ENCODE measurements at places on chromosomes 4 and X.

DNA sequence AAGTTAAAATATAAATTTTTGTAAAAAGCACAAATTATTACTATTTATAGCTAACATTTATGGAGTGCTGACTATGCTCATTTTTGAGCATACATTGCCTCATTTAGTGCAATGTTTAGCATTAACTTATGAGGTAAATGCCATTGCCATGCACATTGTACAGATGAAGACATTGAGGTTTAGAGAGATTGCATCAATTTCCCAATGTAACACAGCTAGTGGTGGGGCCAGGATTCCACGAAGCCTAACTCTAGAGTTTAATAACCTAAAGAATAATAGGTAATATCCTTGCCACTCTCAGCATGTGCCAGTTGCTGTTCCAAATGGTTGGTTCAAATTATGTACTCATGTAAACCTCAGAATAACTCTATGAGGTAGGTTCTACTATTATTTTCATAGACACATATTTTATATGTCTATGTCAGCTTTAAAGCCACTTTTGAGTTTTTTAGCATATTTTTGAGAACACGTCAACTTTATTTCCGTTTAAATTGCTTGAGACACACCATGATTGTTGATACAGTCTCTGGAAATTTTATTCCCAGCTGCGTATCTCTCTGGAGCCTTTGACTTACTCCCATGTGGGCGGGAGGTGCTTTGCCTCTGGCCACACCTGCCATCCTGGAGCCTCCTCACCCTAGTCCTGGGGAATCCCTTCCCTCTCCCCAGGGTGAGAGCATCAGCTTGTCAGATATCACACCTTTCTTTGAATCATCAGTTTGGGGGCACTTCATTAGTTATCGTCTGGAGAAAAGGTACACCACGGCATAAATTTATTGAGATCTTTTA lies 10.8 kb upstream of the ADH1A start:
- no peak for DNase-seq

GRCh38 chrX:68995386-68995779 lies 166.6 kb downstream of the EFNB1 start:
- no peak for DNase-seq

GRCh38 chr4:30721185-30722091 lies 1.3 kb downstream of the PCDH7 start:
- DNase-seq = peak; percentile 22

- no peak for DNase-seq
Measured at GRCh38 chr4:151114338-151114737, 14.9 kb downstream of the RPS3A start.

GRCh38 chr4:164701665-164702064 lies 52.3 kb upstream of the SMIM31 start:
- no peak for DNase-seq

GRCh38 chrX:140815868-140816267 lies 106.3 kb downstream of the LINC00632 start:
- no peak for DNase-seq

- DNase-seq = no peak
Measured at GRCh38 chrX:135200297-135200696, 29.1 kb upstream of the CT55 start.

DNA sequence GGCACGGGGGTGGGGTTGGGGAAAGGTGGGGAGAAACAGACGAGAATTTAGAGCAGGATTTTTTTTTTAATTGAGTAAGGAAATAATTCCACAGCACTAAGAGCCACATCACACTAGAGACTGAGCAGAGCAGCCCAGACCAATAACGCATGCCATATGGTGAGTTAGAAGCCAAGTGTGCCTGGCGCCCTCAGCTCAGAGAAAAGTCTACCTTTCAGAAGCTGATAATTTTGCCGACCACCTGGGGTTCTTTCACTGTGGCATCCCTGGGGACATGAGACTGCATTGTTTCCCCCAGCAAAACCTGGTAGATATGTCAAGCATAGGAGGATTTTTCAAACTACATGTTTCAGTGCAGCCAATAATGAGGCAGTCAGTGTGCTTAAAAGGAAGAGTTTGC lies 516.8 kb downstream of the SMARCA1 start:
- DNase-seq = no peak

DNA sequence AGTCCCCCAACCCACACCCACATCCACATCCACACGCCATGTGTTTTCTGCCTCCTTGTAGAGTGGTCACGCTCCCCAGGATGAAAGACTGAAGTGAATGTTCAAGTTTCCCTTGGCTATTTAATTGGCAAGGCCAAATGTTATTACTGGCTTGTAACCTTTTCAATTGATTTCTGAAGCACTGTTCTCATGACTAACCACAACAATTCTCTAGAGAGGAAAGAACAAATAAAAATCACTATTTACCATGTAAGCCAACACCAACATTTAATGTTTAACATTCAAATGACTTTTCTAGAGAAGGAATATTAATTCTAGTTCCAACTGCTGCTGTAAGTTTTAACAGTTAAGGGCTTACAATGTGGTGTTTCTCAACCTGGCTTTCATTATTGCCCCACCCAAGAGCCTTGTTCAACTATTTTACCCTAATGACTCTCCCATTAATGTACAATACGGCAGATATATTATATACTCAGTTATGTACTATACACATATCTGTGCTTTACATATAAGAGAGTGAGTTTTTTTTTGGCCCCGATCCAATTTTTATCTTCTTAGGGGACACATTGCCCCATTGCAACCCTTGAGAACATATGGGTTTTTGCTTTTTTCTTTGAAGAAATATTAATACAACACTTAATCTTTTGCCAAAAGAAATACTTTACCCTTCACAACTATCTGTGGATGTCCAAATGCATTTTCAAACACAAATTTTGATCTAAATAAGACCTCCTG lies 46.5 kb downstream of the RELL1 start:
- no peak for DNase-seq

- no peak for DNase-seq
Measured at GRCh38 chrX:72272868-72273267, 4.2 kb downstream of the RPS4X start.

GRCh38 chr4:140715119-140715518 lies 41.1 kb downstream of the TBC1D9 start:
- no peak for DNase-seq

- no peak for DNase-seq
Measured at GRCh38 chr4:10050261-10050661, 29.0 kb upstream of the SLC2A9 start.

DNA sequence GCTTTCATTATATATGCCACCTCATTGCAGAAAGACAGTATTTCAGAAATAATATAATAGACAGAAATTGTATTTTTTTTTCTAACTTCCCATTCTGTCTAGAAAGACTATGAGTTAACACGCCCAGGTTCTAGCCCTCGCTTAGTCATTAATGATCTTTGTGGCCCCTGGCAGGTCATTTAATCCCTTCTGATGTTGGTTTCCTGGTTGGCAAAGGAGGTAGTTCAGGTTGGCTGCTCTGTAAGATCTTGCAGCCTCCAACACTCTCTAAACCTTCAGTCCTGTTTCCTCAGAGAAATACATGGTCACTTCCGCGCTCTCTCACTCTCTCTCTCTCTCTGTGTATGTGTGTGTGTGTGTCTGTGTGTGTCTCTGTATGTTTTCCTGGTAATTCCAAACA lies 156.3 kb upstream of the NOCT start:
- DNase-seq = no peak

- no peak for DNase-seq
Measured at GRCh38 chrX:73683236-73683859, 120.4 kb downstream of the CHIC1 start.

GRCh38 chrX:45628041-45628440 lies 427.4 kb upstream of the DIPK2B start:
- no peak for DNase-seq

GRCh38 chr4:138797646-138798045 lies 217.9 kb upstream of the NOCT start:
- DNase-seq = no peak

- peak; percentile 59 for DNase-seq
Measured at GRCh38 chrX:12973561-12974304, 1.2 kb upstream of the TMSB4X start.

DNA sequence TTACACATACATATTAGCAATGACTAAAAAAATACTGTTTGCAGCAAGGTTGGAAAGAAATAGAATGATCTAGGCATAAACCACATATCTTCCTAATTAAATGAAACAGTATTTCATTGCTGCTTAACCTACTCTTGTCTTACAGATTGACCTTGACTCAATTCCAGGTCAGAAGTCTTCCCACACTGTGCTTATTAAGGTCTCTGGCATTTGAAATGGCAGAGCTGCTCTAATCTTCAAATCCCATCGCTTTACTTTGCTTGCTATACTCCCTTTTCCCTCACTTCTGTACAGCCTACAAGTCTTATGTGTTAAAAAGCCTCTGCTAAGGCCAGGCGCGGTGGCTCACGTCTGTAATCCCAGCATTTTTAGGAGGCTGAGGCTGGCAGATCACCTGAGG lies 424.5 kb downstream of the RPA4 start:
- DNase-seq = no peak

DNA sequence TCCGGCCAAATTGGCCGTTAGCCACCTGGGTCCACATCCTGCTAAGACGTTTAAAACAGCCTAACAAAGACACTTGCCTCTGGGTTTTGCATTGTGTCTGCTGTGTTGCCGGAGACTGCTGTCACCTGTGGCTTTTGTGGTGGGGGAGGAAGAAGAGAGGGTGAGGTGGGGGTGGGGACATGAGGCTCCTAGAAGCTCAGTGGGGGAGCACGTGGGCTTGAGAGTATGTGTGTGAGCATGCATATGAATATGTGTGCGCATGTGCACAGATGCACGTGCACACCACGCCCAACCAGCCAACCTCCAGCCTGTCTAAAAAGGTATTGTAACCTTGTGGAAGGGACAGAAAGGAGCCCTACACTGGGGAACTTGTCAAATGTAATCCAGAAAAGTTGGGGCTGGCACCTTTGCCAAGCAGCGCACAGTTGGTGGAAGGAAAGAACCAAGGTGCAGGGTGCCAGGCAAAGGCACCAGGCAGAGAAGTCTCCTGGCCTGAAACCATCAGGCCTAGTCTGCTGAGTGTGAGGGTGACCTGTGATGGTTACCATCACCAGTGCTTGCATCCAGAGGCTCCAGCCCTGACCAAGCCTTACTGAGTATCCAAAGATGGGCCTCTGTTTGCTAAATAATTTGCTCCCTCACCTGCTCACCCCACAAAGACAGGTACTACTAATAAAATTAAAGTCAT lies 10.1 kb upstream of the SASH3 start:
- peak; percentile 66 for DNase-seq

- DNase-seq = no peak
Measured at GRCh38 chr4:184907216-184907615, 81.4 kb upstream of the ACSL1 start.

DNA sequence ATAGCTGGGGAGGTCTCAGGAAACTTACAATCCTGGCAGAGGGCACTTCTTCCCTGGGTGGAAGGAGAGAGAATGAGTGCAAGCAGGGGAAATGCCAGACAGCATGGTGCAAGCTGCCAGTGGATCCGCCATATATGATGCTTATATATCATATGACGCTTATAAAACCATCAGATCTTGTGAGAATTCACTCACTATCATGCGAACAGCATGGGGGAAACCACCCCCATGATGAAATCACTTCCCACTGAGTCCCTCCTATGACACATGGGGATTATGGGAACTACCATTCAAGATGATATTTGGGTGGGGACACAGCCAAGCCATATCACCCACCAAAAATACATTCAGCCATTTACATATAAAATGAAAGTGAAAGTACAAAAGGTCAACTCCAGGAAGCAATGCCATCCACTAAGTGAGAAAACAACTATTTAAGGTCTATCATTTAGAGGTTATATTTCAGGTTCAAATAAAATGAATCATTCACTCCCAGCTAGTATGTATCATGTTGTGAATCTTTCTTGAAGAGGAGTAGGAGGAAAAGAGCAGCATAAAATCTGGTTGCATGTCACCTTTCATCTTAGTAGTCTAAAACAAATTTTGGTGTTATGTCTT lies 20.3 kb upstream of the DYNLT3 start:
- no peak for DNase-seq

DNA sequence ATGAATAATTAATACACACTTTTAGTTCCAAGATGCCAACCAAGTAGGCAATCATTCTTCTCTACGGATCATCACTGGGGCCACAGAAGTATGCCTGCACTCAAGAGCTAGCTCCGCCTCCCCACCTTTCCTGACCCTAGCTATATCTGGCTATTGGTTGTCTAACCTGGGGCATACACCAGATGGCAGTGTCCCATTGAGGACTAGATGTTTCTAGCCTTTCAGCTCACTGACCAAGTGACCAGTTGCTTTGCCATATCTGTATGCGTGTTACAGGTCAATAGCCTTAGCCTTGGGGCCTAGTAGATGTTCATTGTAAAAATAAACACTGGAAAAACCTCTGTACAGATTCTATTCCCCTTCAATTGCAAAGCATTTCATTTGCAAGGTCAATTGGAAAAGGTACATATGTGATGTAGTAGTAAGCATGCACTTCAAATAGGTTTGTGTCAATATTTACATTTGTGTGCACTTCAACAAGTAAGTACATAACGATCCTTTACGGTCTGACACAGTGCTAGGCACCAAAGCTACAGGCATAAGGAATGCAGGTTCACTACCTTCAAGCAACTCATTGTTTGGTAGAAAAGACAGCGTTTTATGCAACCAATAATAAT lies 521.7 kb downstream of the PPARGC1A start:
- DNase-seq = no peak

GRCh38 chr4:93810340-93810992 lies 18.1 kb upstream of the ATOH1 start:
- no peak for DNase-seq

GRCh38 chr4:75939890-75940691 lies 722 bp downstream of the NAAA start:
- DNase-seq = peak; percentile 81

DNA sequence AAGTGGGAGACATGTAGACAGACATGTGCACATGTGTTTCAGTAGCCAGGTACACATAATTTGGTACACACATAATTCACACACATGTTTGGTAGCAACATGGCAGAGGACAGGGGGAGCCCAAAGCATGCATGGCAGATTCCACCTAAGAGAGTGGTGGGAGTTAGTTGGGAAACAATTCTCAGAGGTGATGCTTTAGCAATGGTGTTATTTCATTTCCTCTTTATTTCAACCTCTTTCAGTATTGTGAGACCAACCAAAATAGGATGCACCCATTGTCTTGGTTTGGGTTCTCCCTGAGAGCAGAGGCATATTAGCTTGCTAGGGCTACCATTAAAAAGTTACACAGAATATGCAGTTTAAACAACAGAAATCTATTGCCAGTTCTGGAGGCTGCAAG lies 92.2 kb upstream of the ANXA3 start:
- DNase-seq = no peak

DNA sequence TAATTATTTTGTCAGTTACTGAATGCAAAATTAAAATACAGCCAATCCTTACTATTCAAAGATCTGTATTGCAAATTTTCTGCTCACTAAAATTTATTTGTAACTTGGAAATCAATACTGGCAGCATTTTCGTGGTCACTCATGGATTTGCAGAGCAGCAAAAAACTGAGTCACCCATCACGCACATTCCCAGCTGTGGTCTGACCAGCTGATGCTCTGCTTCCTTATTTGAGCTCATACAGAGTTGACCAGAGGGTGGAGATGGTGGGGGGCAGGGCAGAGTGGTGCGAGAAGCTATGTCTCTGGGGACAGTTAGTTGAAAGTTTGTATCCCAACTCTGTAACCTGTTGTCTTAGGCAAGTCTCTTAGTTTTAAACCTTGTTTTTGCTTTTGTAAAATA lies 214.8 kb downstream of the SPCS3 start:
- no peak for DNase-seq

Data from stimulated activated naive CD8-positive, alpha-beta T cell treated with anti-CD3 and anti-CD28 coated beads, Interleukin-15, Interleukin-2, amounts not matched to agents 100 U/mL and 50 U/mL, for 24 hours (primary cell).